Hepatic stellate cell (primary cell): ENCODE measurements at places on chromosomes 2 and 18.

DNA sequence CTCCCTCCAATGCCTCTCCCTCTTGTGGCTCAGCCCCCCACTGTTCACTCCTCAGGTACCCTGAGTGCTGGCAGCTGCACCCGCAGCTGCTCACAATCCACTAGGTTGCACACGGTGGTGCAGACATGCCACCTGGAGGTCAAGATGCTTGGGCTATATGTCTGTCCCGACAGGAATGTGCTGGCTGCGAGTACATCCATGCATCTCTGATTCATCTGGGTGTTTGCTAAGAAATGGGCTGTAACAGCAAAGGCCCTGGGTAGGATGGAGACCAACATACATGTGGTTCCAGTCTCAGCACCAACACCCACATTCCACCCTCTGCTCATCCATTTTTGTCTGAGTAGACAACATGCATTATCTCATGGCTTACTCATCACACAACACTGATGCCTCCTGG is 31.3 kb downstream of the ANKMY1 start:
- DNase-seq, result no peak

- DNase-seq, result no peak
Measured at GRCh38 chr2:13745330-13745729, 887.2 kb upstream of the LRATD1 start.

DNA sequence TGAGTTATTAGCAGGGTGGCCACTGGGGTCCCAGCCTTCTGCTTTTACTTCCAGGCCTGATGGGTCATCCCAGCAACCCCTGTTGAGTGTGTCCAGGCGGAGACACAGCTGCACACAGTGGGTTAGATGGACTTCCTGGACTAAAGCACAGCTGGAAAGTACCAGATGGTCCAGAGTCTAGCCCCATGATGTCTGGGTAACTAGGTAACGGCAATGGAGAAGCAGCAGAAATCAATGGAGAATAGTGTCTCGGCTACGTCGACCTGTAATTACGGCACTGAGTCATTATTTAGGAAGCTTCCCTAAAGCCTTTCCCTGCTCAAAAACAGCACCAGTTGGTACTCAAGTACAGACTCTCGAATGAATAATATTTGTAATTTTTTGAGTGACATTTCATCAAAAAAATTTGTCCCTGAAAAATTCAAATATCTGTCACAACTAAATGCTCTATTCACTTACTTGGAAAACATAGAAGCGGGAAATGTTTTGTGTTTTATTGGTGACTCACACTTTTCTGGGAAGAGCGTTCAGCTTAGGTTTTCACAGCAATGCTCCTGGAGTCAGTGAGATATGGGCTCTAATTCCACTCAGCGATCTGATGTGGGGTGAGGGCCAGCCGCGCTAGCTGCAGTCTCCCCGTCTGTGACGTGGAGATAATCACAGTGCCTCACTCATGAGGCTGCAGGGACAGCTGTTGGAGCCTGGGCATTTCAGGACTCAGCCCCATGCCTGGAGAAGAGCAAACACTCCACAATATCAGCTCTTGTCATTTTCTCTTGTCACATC is 16.2 kb upstream of the ARL4C start:
- no peak for DNase-seq

DNA sequence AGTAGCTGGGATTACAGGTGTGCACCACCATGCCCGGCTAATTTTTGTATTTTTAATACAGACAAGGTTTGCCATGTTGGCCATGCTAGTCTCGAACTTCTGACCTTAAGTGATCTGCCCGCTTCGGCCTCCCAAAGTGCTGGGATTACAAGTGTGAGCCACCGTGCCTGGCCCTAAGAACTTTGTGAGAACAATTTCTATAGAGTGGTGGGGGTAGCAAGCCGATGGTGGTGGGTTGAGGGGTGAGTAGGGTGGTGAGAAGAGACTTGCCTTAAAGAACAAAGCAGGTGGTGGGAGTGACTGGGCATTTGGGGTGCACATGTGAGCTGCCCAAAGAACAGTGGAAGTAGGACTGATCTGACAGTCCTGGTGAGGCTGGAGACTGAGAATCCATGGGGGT is 76.0 kb upstream of the ASB18 start:
- DNase-seq, result no peak

GRCh38 chr2:223057569-223057968 is 5.6 kb downstream of the KCNE4 start:
- no peak for DNase-seq

DNA sequence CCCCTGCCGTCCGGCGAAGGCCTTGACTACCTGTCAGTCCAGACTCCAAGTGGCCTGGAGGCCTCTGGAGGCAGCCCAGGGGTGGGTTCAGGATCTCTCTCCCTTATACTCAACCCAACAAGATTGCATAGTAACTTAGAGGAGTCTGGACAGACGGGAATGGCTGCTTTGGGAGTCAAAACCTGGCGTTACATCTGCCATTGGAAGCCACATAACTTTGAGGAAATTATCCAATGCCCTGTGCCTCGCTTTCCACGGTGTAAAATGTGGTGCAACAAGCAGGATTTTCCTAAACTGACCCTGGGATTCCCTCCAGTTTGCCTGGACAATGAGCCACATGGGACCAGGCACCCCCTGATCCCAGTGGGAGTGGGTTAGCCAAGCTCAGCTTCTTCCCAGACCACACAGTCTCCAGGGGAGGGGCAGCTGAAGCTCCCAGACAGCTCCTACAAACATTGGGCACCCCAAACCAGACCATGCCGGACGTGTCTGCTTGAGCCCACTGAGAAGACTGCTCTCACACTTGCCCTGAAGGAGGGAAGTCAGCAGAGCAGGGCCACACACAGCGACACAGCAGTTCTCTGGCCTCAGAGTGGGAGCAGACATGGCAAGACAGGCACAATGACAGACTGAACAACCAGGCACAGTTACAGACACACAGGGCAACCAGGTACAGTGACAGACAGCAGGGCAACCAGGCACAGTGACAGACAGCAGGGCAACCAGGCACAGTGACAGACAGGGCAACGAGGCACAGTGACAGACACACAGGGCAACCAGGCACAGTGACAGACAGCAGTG is 65.6 kb upstream of the RAB6C start:
- no peak for DNase-seq

GRCh38 chr2:165191096-165191728 is 12.6 kb downstream of the SCN3A start:
- DNase-seq, result no peak

DNA sequence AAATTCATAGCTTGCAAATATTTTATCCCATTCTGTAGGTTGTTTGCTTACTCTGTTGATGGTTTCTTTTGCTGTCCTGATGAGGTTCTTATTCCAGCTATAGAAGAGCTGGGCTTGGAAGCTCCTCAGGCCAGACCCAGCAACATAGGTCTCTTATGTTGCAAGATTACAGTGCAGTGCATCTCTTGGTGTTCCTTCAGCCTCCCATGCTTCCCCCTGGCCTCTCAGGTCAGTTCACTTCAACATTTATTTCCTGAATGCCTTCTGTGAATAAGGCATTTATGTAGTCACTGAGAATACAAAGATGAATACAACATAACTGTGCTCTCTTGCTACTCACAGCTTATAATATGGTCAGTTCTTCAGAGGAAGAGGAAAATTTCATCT is 179.0 kb upstream of the SLC39A10 start:
- DNase-seq, result no peak
